ENCODE measurements at places on chromosomes 11 and 22. TPM values are rescaled to one million over a fixed set of nuclear protein-coding genes. Genes with fewer than 3 reads are reported as not detected.

Gene KRTAP5-5
- polyA plus RNA-seq: not detected

Gene MMP12
- polyA plus RNA-seq: 2.0 TPM

Gene ENDOD1
- 18.4 TPM for polyA plus RNA-seq

Gene ENTHD1
- polyA plus RNA-seq: not detected

Gene POTEH
- polyA plus RNA-seq: 1.3 TPM

Gene PNPLA3
- 3.2 TPM for polyA plus RNA-seq

Gene CRYBB2
- polyA plus RNA-seq: 0.69 TPM

Gene NXPE4
- not detected for polyA plus RNA-seq

Gene OR51Q1
- polyA plus RNA-seq: not detected

Gene KIRREL3
- polyA plus RNA-seq: 3.7 TPM

Gene RGL4
- not detected for polyA plus RNA-seq

Gene SH3BP1
- polyA plus RNA-seq: 8.9 TPM

Gene ETS1
- 17.4 TPM for polyA plus RNA-seq

Gene FOLR1
- polyA plus RNA-seq: not detected

Gene SLC25A18
- polyA plus RNA-seq: 0.02 TPM

Gene STK33
- 12.3 TPM for polyA plus RNA-seq

Gene CDC42EP1
- 24.9 TPM for polyA plus RNA-seq

Gene LDHA
- 524 TPM for polyA plus RNA-seq

Gene ARHGAP8
- polyA plus RNA-seq: 0.05 TPM

Gene OR4C12
- not detected for polyA plus RNA-seq

Gene PANX3
- polyA plus RNA-seq: not detected
